ENCODE measurements at places on chromosomes 4 and X.

DNA sequence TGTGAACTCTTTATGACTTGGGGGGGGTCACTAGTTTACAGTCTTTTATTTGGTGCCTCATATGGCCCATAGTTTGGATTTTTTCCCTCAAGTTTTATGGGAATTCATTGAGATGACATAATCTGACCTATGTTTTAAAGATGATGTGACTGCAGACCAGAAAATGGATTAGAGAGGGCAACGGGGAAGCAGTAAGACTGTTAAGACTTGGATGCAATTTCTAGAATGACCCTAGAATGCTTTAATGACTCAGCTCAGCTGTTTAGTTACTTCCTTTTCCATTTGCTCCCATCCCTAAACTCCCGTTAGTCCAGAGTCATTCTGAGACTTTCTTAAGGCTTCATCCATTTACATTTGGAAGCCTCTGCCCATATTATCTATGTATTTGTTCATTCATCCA lies 59.9 kb upstream of the PDGFRA start:
- DNase-seq: no peak

DNA sequence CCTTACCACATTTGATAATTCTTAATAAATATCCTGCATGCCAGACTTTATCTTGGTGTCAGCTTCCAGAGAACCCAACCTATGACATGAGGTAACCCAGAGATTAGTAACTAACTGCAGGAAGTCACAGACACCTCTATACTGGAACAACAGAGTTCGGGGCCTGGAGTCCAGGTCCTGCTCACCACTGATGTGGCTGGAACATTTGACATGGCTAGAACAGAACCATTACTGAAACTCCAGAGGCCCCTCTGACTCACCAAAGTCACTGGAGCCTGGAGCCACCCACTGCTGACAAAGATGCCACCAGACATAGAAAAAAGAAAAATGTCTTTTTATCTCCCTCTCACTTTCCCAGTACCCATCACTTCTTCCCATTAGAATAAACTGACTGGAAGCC lies 403.7 kb downstream of the MID1IP1 start:
- DNase-seq: no peak

GRCh38 chr4:55116450-55116849 lies 8.9 kb downstream of the KDR start:
- no peak for DNase-seq

GRCh38 chrX:54030329-54030728 lies 13.9 kb downstream of the PHF8 start:
- DNase-seq: no peak

DNA sequence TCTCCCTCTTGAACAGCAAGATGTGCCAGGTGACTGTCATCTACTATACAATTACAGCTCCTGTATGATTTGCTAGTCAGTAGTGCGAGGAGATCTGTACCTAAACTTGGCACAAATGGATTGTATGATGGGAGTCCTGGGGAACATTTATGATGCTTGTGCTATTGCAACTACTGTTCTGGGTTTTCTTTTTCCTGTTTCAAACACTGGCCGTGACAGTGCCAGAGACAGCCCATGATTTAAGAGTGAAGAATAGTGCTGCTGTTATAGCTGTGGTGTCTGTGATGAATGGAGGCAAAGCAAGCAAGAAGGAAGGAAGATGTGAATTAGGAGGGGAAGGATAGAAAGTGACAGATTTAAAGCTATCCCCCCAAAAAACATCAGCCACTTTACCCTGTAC lies 1868.9 kb downstream of the PCDH7 start:
- no peak for DNase-seq

DNA sequence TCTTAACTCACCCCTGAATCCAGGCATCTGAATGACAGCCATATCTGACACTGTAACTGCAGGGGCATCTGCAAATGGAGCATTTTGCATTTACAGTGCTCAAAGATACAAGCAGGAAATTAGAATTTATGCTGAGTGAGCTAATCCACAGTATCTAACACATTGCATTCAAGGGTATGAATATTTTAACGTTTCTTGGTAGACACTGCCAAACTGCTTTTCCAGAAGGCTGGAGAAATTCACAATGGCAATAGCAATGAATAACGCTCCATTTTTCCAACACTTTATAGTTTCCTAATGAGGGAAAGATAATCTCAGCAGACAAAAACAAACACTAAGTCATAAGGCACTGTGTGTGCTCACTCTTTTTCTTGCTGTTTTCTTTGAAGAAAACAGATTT lies 30.9 kb downstream of the AADAT start:
- no peak for DNase-seq

GRCh38 chr4:30744957-30745640 lies 24.9 kb downstream of the PCDH7 start:
- no peak for DNase-seq

DNA sequence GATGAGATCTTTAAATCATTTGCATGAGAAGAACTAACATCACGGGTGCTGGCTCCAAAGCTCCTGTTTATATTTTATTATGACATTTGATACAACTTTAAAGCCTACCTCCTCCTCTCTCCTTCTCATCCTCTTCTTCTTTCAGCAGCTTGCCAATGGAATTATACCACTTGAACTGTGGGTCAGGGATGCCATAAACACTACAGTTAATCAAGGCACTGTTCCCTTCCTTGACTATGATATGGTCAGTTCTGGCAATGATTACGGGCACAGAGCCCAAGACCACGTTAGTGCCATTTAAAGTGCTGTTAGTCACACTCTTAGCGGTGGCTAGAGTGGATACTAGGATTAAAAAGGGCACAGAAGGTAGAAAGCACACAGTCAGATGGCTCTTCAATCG lies 20.7 kb downstream of the MFAP3L start:
- DNase-seq: no peak

DNA sequence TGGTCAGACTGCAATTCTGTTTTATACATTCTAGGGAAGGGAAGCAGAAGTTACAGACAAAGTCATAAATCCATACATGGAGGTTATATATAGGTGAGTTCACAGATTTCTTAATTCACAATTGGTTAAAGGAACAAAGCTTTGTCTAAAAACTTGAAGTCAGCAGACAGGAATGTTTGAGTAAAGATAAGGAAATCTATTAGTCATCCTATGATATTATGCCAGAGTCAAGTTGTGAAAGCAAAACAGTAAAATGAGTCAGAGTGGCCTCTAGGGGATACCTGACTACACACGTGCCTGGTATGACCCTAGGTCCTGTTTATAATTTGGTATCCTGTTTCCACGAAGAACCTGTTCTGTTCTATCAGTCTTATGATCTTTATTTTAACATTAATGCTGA lies 31.5 kb downstream of the ACTRT1 start:
- DNase-seq: no peak

DNA sequence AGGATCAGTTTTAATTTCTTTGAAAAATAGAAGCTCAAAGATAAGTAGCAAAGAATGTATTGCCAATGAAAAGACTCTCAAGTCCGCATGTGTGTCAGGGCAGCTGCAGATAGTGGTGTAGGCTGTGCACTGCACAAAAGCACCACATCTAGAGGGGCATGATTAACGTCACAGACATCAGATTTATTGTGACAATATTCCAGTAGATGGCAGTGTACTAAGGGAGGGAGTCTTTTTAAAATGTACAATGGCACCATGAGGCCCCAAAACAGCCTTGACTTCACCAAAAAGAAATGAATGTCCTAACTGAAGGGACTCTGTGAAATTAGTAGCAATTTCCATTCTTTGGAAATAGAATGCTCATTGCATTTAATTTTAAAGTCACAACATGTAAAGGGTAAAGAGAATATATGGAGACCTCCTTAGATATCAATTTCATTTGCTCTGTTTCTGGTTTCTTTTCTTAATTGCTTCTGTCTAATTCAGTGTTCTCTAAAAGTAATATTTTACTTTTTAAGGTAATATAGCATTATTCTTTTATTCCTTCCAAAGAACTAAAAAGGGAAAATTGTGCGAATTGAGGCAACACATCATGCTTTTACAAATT lies 98.4 kb downstream of the ZNF827 start:
- no peak for DNase-seq

DNA sequence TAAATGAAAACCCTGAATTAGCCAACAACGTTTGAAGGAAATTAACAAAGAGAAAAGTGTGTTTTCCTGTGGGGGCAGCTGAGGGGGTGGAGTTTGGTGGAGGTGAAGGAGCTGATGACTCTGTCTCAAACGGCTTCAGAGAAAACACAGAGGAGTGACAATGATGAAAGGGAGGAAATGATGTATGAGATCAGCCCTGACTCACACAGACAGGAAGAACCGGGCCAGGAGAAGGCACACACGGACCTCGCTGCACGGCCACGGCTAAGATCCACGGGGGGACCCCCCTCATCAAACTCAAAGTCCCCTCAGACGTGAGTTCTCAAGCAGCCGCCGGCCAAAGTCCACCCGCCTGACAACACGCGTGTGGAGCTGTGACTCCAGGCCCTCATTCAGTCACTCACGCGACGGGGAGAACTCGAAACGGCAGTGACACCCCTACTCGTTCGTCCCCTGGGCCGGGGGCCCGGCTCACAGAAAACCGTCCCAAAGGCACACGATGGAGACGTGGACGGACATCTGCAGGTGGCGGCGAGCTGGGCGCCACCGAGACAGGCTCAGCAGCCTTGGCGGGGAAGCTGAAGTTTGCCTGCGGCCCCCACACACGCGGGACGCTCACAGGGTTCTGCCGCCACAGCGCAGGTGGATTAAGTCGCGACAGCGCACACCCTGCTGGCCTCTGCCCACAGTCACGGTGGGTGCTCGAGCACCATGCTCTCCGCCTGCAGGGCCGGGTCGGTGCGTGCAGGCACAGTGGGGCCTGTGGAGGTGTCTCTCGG lies 28.8 kb downstream of the PPP2R3B start:
- no peak for DNase-seq

DNA sequence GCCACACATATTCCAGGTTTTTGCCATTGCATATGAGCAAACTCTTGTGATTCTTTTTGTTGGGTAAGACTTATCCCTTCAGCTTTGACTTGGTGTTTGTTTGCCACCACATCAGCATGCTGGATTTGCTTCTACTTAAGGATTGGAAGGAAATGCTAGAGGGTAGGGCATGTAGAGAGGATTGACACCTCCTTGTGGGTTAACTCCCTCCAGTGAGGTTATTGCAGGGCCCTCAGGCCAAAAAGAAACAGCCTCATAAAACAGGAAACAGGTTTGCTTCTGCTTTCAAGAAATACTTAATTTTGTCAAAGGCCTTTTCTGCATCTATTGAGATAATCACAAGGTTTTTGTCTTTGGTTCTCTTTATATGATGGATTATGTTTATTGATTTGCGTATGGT lies 15.2 kb upstream of the INPP4B start:
- DNase-seq: no peak

DNA sequence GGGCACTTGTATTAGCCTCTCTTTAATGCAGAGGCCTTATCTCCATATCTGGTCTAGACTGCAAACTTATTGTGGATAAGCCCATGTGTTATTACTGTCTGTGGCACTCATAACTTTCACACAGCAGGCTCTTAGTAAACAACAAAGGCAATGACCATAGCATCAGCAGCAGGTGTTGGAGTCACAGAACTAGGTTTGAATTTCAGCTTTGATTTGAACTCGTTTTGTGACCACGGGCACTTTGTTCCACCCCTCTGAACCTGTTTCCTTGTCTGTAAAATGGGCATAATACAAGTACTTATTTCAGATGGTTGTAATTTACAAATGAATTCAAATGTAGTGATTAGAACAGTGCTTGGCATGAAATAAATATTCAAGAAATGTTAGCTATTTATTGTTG lies 121.8 kb upstream of the C1GALT1C1 start:
- DNase-seq: no peak

DNA sequence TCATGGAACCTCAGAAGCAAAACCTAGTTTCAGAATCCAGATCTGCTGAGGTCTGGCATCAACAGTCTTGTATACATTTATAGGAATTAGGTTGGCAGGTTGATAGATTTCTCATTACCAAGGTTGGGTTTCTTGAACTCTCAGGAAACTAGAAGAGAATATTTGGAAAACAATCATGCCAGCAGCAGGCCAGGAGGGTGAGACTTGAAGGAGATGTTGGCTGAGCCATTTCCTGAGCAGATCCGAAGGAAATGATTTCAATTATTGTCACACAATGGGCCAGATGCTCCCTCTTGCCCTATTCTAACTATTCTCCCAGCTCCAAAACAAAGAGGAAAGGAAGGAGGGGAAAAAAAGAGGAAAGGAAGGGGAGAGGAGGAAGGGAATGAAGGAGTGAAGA lies 45.2 kb downstream of the SHROOM4 start:
- no peak for DNase-seq

- DNase-seq: no peak
These were observed 137.1 kb upstream of the TBL1X start for GRCh38 chrX:9327747-9328145.
